Esophagus mucosa (tissue), 1 donor: ENCODE measurements at places on chromosomes 12 and 14. TPM values are rescaled to one million over a fixed set of nuclear protein-coding genes. Genes with fewer than 3 reads are reported as not detected.

The UNC119B gene
- total RNA-seq = 14.7 TPM

The LYZ gene
- 13.0 TPM for total RNA-seq

The COQ5 gene
- 23.2 TPM for total RNA-seq

The CAND1 gene
- 83.6 TPM for total RNA-seq

The IL26 gene
- not detected for total RNA-seq

The PLEKHH1 gene
- total RNA-seq = 4.5 TPM

The LUM gene
- total RNA-seq = 8.4 TPM

The RIN3 gene
- 5.4 TPM for total RNA-seq

The PLEKHD1 gene
- total RNA-seq = not detected

The CLEC1A gene
- total RNA-seq = 0.68 TPM

The NAV3 gene
- total RNA-seq = 0.52 TPM

The GNPNAT1 gene
- 18.2 TPM for total RNA-seq

The LRP1-AS gene
- not detected for total RNA-seq

The TSHR gene
- not detected for total RNA-seq

The KCNC2 gene
- total RNA-seq = not detected

The EXD2 gene
- total RNA-seq = 12.2 TPM

The PPP2R5E gene
- total RNA-seq = 40.4 TPM

The C12orf50 gene
- not detected for total RNA-seq

The DHRS2 gene
- total RNA-seq = not detected

The DNAH10 gene
- total RNA-seq = 0.12 TPM

The STXBP6 gene
- 0.56 TPM for total RNA-seq

The SERPINA12 gene
- total RNA-seq = not detected

The COX14 gene
- total RNA-seq = 37.9 TPM

The PTGER2 gene
- 0.40 TPM for total RNA-seq

The FOXM1 gene
- 31.2 TPM for total RNA-seq

The SLC41A2 gene
- 1.3 TPM for total RNA-seq

The LBHD2 gene
- total RNA-seq = not detected
